Activated T-helper 2 cell treated with anti-CD3 and anti-CD28 coated beads, Interferon-gamma antibody, Interleukin-2, Interleukin-4, amounts not matched to agents 10 μg/mL and 5 μg/mL and 100 μg/mL, durations not matched to agents 14 hours and 24 hours and 36 hours (primary cell): ENCODE measurements at places on chromosomes 2 and 18. TPM values are rescaled to one million over a fixed set of nuclear protein-coding genes. Genes with fewer than 3 reads are reported as not detected.

- no peak for DNase-seq
Observed at GRCh38 chr18:37452682-37453385, 112.8 kb downstream of the CELF4 start.

DNA sequence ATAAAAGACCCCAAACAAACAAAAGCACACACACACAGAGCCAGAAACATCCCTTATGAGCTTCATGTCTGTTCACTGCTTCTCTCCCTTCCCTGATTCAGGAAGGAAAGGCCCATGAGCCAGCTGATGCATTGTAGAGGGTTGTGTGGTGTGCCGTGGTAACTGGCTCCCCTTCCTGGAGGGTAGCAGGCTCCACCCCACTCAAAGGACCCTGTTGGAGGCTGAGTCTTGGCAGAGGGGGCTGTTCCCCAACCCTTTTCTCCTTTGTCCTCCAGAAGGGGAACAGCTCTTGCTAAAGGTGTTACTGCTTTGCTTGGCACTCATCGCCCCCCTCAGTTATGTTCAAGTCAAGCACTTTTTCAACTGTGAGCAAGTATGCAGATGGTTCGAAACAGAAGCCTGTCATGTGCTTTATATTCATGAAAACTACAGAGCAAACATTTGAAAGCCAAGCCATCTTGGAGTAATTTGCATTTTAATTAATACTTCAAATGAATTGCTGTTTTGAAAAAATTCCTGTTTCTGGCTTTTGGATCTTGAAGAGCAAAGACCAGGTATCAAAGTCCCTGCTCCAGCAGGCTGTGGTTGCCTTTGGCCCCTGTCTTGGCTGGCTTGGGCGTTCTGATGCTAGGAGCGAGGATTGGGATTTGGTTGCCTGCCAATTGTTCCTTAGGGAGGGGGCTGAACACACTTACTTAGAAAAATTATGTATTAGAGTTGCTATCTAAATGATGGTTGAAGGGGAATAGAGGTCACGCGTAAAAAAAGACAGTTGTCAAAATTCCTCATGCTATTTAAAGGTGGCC lies 267.8 kb downstream of the TSN start:
- DNase-seq, result no peak

- DNase-seq, result no peak
Observed at GRCh38 chr18:7953095-7953958, 386.2 kb downstream of the PTPRM start.

DNA sequence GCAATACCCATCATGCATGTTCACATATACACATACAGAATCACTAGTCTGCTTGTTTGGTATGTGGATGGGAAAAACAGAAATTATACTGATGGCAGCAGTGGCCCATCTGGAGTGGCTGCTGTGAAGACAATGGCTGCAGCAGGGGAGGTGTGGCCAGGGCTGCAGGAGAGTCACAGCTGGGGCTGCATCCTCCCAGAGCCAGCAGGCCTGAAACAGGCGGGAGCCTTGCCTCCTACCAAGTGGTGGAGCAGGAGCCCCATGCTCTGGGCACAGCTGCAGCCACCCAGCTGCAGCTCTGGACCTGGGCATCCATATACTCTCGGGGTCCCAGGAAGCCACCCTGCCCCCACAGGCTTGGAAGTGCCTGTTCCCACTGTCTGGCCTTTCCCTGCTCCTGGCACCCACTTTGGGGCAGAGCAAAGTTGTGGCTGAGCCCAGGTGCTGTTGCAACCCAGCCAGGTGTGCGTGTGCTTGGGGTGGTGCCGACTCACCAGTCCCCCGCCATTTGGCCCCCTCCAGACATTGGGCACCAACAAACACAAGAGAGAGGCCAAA lies 136.6 kb downstream of the SPAG16 start:
- DNase-seq, result no peak

Gene MC4R
- not detected in 2 replicates for total RNA-seq

Gene TMEM198
- total RNA-seq, result 3.8 and 4.9 TPM in 2 replicates
